Spinal cord (tissue), 10 donors: ENCODE measurements at places on chromosomes 4 and X.

- peak; percentile 71 for DNase-seq
Measured at GRCh38 chrX:136781180-136781797, 557 bp upstream of the ARHGEF6 start.

- DNase-seq: no peak
Measured at GRCh38 chr4:152094970-152095700, 334.3 kb upstream of the GATB start.

- no peak for DNase-seq
Measured at GRCh38 chr4:38177035-38177546, 216.9 kb downstream of the PTTG2 start.

- DNase-seq: no peak
Measured at GRCh38 chrX:46602468-46603102, 29.0 kb downstream of the CHST7 start.

DNA sequence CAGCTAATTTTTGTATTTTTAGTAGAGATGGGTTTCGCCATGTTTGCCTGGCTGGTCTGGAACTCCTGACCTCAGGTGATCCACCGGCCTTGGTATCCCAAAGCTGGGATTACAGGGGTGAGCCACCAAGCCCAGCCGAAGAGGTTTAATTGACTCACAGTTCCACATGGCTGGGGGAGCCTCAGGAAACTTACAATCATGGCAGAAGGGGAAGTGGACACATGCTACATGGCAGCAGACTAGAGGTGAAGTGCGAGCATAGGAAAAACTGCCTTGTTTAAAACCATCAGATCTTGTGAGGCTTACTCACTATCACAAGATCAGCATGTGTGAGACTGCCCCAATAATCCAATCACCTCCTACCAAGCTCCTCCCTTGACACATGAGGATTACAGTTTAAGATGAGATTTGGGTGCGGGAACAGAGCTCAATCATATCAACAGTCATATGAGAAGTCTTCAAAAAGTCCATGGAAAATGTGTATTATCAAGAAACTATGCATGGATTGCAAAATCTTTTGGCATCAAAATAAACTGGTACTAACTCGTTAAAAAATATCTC lies 25.8 kb upstream of the RPL39 start:
- no peak for DNase-seq

- no peak for DNase-seq
Measured at GRCh38 chr4:181687116-181687515, 556.1 kb upstream of the TENM3 start.
